CD4-positive, alpha-beta T cell treated with Interleukin-4 for 4 hours (primary cell): ENCODE measurements at places on chromosomes 2 and 18.

GRCh38 chr18:48191494-48191893 lies 217.7 kb downstream of the ZBTB7C start:
- DNase-seq: no peak

DNA sequence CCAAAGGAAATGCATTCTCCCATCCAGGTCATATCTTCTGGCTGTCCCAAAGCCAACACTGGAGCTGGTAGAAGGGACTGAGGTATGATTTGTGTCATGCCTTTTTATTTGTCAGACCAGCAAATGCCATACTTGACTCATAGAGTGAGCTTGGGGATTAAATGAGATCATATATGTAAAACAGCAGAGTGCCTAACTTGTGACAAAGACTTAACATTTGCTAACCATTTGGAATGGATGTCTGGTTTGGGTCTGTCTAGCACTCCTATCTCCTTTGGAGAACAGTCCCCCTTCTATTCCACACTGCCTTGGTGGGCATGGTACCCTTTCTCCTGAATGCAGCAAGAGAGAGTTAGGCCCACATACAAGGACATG lies 128.5 kb upstream of the LGALSL start:
- peak; percentile 56 for DNase-seq

DNA sequence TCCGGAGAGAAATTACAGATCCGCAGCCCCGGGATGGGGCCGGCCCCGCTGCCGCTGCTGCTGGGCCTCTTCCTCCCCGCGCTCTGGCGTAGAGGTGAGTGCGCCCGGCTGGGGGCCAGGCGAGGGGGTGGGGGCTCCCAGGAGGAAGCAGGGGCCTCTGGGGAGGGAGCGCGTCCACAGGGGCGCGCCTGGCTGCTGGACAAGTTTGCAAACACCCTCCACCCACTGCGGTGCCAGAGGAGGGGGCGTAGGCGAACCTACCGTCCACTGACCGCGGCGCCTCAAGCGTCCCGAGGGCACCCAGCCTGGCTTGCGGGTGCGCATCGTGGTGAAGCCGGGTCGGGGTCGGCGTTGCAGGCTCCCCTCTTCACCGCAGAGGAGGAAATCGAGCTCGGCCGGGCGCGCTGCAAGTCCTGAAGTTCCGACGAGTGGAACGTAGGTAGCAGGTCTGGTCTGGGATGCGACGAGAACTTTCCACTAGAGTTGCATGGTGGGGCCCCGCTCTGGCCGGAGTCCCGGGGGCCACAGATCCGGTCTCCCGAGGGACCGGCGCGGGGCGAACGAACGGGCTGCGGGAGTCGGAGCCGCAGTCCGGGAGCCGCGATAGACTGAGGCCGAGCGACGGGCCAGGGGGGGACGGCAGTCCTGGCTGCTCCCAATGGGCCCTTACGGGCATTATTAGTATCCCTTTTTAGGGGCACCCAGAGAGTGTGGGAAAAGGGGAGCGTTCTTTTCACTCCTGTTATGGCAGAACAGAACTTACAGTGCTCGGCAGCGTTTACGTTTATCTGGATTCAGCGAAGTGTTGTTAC lies 502 bp downstream of the MERTK start:
- DNase-seq: no peak

DNA sequence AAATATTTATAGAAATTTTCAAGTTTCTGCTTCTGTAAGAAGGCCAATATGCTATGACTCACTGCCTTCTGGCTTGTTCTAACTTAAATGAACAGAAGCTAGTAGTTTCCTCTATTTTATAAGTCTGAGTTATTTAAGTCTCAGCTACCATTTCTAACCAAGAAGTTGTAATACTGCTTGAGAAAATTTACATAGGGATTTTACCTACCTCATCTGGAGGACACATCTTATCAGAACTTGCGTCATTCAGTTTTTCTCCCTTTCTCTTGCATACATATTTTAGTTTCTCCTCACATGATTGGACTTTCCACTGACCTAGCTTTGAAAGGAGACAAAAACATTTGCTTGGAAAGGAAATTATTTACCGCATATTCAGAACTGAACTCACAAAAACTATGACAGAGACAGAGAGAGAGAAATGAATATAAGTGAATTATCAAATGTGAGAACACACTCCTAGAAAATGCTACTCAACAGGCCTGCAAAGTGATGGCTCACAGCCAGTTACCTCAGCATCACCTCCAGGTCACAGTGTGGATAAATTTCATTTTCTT lies 81.1 kb upstream of the CD302 start:
- DNase-seq: no peak

GRCh38 chr18:12420821-12421421 lies 13.2 kb downstream of the PRELID3A start:
- no peak for DNase-seq

DNA sequence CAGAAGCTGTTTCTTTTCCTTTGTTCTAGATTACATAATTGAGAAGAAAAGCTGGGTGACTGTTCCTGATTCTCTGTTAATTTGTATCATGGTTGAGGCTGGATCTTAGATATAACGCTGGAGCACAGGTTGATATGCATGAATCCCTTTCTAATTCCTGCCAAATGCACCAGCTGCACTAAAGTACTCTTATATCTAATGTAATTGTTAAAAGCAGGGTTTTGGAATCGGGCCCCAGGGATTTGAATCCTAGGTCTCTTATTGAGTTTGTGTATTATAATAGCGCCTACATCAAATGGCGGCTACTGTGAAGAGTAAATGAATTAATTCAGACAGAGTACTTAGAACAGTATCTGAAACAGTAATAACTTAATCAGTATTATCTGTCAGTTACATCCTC lies 80.4 kb downstream of the MC4R start:
- no peak for DNase-seq

DNA sequence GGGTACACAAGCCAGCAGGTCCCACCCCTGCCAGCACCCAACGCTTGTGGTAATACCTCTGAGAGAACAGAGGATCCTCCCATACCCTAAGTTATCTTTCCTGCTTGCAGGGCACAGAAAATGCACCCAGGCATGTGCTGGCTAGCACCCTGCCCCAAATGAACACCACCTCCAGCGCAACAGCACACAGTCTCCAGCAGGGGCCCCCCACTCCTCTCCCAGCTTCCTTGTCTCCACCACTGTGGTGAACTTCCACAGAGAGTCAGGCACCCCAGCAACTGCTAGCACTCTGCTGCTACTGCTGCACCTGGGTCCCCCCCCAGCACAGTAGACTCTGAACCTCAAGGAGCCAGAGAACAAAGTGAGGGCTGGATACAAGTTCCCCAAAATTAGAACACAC lies 216.8 kb upstream of the CNTNAP5 start:
- no peak for DNase-seq

- DNase-seq: peak; percentile 26
Measured at GRCh38 chr2:98149333-98149697, 62.3 kb downstream of the VWA3B start.

DNA sequence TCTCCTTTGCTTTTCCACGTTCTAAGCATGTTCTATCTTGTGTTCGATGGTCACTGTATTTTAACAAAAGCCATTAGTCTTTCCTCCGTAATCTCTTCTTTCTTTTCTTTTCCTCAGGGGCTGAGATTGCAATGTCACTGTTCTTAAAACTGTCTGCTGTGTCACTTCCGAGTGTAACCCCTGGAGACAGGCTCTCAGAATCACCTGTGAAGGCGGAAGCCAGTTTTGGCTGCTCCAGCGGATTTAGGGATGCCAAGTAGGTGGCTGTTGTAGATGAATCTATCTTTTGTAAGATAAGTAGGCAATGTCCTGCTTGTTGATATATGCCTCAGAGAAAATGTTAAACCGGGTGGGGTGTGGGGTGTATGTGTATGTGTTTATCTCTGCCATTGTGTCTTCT lies 94.7 kb upstream of the L3MBTL4 start:
- DNase-seq: no peak

- DNase-seq: no peak
Measured at GRCh38 chr2:85933753-85934594, 45.2 kb upstream of the ST3GAL5 start.

GRCh38 chr2:218229851-218230250 lies 12.9 kb downstream of the ARPC2 start:
- no peak for DNase-seq

DNA sequence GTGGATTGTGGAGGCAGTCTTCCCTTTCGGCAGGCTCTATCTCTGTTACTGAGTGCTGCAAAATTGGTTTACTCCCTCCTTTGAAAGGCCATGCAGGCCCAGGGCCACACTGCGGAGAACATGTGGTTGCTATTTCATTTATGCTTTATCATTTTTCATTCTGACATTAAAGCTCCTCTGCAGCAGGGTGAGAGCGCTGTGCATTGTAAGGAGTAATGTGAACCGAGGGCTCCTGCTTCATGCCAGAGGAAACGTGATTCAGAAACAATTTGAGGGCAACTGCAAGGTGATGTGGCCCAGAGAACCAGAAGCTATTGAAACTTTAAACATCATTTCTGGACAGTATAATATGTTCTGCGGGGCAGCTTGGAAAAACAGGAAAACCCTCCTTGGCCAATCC lies 341.6 kb upstream of the NT5C1B start:
- DNase-seq: no peak
